ENCODE measurements at places on chromosomes 1 and 21. TPM values are rescaled to one million over a fixed set of nuclear protein-coding genes. Genes with fewer than 3 reads are reported as not detected.
A peak's percentile ranks its signal among the peaks of the same experiment; 100 is the strongest.

Gene SLC35D1
- total RNA-seq, result 13.0 TPM

DNA sequence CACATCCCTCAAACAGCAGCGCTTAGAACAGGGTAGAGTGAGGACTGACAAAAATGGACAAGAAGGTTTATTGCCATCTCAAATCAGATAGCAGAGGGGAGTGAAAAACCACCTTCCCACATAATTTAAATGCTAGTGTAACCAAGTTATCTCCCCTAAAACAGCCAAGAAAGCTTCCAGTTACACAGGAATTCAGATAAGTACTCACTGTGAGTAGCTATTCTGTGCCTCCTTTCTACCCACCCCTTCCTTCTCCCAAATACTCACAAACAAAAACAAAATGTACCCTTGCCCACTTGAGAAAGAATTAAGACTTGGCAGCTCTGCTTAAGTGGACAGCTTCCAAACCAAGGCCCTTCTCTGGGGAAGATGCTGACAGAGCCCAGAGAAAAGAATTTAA lies 9.1 kb downstream of the OTUD7B start:
- no peak for DNase-seq
- peak overlapping the region; percentile 36 for H3K27ac ChIP-seq
- H3K27me3 ChIP-seq, result no peaks in the 10 kb centered on the region
- H3K4me1 ChIP-seq, result peaks cover 16% of the 10 kb centered on the region

GRCh38 chr1:55217226-55217986 lies 2.2 kb upstream of the USP24 start:
- no peaks in the 10 kb centered on the region for H3K36me3 ChIP-seq
- H3K27me3 ChIP-seq, result no peaks in the 10 kb centered on the region
- peaks cover 19% of the 10 kb centered on the region for H3K4me1 ChIP-seq
- DNase-seq, result no peak
- H3K27ac ChIP-seq, result no peak overlapping the region

DNA sequence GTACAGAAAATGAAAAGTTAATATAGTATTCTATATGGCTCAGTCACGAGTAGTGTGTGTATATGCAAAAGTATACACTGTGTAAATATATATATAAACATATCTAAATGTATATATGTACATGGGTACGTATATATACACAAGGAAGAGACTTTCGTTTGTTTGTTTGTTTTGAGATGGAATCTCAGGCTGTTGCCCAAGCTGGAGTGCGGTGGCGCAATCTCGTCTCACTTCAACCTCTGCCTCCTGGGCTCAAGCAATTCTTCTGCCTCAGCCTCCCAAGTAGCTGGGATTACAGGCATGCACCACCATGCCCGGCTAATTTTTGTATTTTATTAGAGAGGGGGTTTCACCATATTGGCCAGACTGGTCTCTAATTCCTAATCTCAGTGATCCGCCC lies 16.4 kb downstream of the IL12RB2 start:
- no peak overlapping the region for H3K4me3 ChIP-seq
- H3K4me1 ChIP-seq, result no peaks in the 10 kb centered on the region
- peaks cover 20% of the 10 kb centered on the region for H3K27me3 ChIP-seq

DNA sequence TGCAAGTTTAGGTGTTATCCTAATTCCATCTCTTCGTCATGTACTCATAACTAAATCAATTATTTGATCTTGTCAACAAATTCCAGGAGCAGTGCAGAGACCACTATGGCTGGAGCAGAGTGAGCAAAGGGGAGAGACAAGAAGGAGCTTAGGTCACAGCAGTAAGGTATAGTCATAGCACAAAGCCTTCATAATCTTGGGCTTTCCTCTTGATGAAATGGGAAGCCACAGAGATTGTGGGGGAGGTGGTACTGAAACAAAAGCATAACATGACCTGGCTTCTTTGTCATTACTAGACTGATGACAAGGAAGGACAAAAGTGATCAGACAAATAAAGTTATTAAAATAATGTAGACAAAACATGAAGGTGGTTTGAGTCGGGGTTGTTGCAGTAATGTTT lies 60.1 kb upstream of the PTGS2 start:
- no peaks in the 10 kb centered on the region for H3K27me3 ChIP-seq
- H3K27ac ChIP-seq, result no peak overlapping the region
- H3K4me3 ChIP-seq, result no peak overlapping the region

DNA sequence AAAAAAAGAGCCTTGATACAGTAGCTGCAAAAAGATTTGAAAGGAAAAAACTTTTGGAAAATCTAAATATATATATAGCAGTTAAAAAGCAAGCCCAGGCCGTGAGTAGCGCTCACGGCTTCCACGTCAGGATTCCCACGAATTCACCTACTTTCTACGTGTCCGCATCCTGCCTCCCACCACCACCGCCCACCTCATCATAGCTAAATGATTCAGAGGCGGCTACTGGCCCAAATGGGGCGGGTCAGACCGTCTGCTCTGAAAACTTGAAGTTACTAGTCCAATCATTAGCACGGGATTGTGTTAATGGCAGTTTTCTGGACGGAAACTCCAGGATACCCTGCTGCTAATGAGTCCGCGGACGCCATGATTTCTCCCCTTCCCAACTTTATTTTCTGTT lies 1.3 kb upstream of the CCSAP start:
- peaks cover 5% of the 10 kb centered on the region for H3K4me1 ChIP-seq
- no peaks in the 10 kb centered on the region for H3K27me3 ChIP-seq
- peak; percentile 9 for DNase-seq
- H3K27ac ChIP-seq, result no peak overlapping the region
- peak overlapping the region; percentile 51 for H3K4me3 ChIP-seq

DNA sequence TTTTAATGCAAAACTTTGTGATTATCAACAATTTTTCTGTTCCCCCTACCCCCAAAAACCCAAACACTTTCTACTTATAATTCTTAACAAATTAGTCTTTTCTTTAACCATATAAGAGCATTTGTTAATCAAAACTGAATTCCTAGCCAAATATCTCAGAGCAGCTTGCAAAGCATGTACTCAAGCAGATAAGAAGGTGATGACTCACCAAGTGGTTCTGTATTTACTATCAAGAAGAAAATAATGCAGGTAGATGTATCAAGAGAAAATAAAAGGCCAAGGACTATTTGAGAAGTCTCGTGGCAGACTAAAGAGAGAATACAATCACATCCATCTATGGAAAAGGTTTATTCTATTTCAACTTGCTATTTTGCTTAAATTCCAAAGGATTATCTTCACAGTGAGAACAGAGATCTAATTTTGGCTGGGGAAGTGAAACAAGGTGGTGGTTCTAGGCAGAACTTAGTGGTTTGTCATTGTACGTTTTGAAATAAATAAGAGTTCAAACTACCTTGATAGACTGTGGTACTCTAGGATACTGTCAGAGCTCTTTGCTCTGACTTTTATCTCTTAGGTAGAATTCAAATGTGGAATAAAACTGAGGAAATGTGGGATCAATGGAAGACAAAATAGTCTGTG lies 94.7 kb upstream of the NRIP1 start:
- no peak overlapping the region for H3K27ac ChIP-seq
- H3K27me3 ChIP-seq, result no peaks in the 10 kb centered on the region
- H3K4me3 ChIP-seq, result no peak overlapping the region
- DNase-seq, result no peak
- no peaks in the 10 kb centered on the region for H3K4me1 ChIP-seq

- no peaks in the 10 kb centered on the region for H3K27me3 ChIP-seq
- H3K4me3 ChIP-seq, result no peak overlapping the region
- H3K27ac ChIP-seq, result no peak overlapping the region
- no peaks in the 10 kb centered on the region for H3K36me3 ChIP-seq
- no peaks in the 10 kb centered on the region for H3K4me1 ChIP-seq
These were observed 886.8 kb downstream of the KCNT2 start for GRCh38 chr1:195721210-195721971.
